ENCODE measurements at places on chromosomes 11 and 22. TPM values are rescaled to one million over a fixed set of nuclear protein-coding genes. Genes with fewer than 3 reads are reported as not detected.

The TIGD3 gene
- under 0.01 TPM for total RNA-seq

The SORL1 gene
- total RNA-seq: under 0.01 TPM

The SSH3 gene
- 16.1 TPM for total RNA-seq

The FGF3 gene
- total RNA-seq: not detected

The FIBIN gene
- total RNA-seq: 26.4 TPM

The KRTAP5-6 gene
- total RNA-seq: not detected

The MS4A4A gene
- total RNA-seq: not detected

The NPAS4 gene
- 0.32 TPM for total RNA-seq

The BATF2 gene
- total RNA-seq: 1.3 TPM

The LINC01488 gene
- total RNA-seq: not detected

The CYTH4 gene
- total RNA-seq: under 0.01 TPM

The UBQLN3 gene
- not detected for total RNA-seq

The KCNQ1 gene
- total RNA-seq: not detected

The SLC22A25 gene
- total RNA-seq: not detected

The DEFB131B gene
- total RNA-seq: not detected

The RAB3IL1 gene
- 10.6 TPM for total RNA-seq

The NLRP14 gene
- under 0.01 TPM for total RNA-seq

The BIRC3 gene
- total RNA-seq: 0.64 TPM

The MMP13 gene
- total RNA-seq: not detected

The CLMP gene
- 115 TPM for total RNA-seq
